ENCODE measurements at places on chromosomes 7 and 10. TPM values are rescaled to one million over a fixed set of nuclear protein-coding genes. Genes with fewer than 3 reads are reported as not detected.

Gene PDE1C
- not detected for total RNA-seq

Gene BEND7
- not detected for total RNA-seq

DNA sequence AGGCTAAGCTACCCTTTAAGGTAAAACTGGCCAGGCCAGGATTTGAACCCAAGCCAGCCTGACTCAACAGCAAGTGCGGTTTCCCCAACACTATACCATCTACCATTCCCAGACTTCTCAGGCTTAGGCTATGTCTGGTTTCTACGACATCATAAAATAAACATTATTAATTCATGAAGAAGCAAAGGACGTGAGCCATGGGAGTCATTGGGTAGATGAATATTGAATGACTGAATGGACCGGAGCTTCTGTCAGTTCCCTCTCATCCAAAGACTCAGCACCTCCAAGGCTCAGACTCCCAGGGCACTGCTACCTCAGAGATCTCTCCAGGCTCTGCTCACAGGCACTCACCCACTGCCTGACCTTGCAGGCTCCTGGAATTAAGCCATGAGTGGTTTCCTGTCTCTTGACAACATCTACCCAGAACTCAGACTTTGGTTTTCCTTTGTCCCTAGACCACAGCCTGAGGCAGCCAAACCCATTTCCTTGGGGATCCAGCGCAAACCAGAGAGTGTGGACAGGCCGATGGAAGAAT, 64.6 kb upstream of the STEAP1B start:
- no peaks in the 10 kb centered on the region for H3K36me3 ChIP-seq
- H3K4me1 ChIP-seq: peaks cover 28% of the 10 kb centered on the region
- no peak overlapping the region for H3K27ac ChIP-seq
- H3K27me3 ChIP-seq: no peaks in the 10 kb centered on the region
- DNase-seq: no peak
- no peak overlapping the region for H3K4me3 ChIP-seq

DNA sequence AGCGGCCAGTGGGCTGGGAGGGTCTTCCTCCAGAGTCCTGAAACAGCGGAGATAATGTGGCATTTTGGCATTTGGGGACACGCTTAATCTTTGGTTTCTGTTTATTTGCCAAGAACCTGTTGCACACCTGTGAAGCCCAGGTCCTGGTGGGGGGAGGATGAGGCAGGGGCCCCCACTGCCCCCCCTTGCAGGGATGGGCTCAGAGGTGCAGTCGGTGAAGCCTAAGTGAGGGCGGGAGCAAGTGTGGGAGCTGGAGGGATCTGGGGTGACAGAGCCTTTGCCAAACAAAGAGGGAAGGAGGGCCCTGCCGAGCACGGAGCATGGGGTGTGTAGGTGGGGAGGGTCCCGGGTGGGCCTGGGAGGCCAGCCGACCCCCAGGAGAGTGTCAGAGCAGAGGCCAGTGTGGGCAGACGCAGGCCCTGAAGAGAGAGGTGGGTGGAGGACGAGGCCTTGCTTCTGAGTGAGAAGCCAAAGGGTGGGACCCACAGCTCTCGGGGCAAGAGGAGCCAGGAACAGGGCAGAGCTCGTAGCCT, 62.1 kb upstream of the ADGRA1 start:
- H3K27ac ChIP-seq: no peak overlapping the region
- no peak overlapping the region for H3K4me3 ChIP-seq
- no peaks in the 10 kb centered on the region for H3K36me3 ChIP-seq

GRCh38 chr7:106895246-106895864, 30.3 kb downstream of the PIK3CG start:
- H3K27me3 ChIP-seq: no peaks in the 10 kb centered on the region
- no peaks in the 10 kb centered on the region for H3K4me1 ChIP-seq
- no peak overlapping the region for H3K27ac ChIP-seq
- peaks cover 30% of the 10 kb centered on the region for H3K36me3 ChIP-seq
- no peak overlapping the region for H3K4me3 ChIP-seq

DNA sequence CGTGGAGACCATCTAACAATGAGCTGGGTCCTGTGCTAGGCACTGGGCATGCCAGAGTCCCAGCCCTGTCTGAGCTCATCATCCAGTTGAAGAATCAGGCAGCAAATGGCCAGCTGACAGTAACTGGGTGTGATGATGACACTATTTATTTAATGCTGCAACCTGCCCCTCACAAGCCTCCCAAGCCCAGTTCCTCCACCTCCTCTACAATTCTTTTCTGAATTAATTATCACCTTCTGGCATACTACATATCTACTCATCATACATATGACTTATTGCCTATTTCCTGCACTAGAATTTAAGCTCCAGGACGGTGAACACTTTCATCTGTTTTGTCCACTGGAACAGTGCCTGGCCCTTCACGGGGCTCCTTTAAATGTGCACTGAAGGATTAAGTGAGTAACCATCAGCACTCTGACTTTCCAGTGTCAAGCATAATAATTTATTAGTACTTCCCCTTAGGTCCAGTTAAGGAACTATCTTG, 96.7 kb upstream of the LAMB4 start:
- no peaks in the 10 kb centered on the region for H3K36me3 ChIP-seq
- no peaks in the 10 kb centered on the region for H3K27me3 ChIP-seq
- no peak for DNase-seq
- H3K4me1 ChIP-seq: no peaks in the 10 kb centered on the region

Gene MSMB
- total RNA-seq: not detected

Gene TRIM24
- 15.2 TPM for total RNA-seq

Gene GPR22
- not detected for total RNA-seq

Measured in CD8-positive, alpha-beta memory T cell (primary cell).